ENCODE measurements at places on chromosomes 13 and 19.

DNA sequence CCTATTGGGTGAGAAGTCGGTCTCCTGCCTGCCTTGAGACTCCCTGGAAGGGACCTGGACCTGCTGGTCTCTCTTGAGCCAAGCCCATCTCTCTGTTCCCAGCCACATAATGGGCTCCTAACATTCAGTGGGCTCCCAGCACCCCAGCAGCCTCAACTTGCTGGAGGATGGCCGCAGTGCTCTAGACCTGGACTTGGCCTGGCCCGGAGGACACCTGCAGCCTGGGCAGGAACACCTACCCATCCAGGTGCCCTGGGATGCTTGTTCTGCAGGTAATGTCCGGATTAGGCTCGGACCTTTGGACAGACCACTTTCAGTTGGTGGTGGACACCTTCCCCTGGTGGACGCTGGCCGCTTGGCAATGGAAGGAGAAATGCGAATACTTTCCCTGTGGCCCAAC is 214.6 kb downstream of the URI1 start:
- no peak for DNase-seq

DNA sequence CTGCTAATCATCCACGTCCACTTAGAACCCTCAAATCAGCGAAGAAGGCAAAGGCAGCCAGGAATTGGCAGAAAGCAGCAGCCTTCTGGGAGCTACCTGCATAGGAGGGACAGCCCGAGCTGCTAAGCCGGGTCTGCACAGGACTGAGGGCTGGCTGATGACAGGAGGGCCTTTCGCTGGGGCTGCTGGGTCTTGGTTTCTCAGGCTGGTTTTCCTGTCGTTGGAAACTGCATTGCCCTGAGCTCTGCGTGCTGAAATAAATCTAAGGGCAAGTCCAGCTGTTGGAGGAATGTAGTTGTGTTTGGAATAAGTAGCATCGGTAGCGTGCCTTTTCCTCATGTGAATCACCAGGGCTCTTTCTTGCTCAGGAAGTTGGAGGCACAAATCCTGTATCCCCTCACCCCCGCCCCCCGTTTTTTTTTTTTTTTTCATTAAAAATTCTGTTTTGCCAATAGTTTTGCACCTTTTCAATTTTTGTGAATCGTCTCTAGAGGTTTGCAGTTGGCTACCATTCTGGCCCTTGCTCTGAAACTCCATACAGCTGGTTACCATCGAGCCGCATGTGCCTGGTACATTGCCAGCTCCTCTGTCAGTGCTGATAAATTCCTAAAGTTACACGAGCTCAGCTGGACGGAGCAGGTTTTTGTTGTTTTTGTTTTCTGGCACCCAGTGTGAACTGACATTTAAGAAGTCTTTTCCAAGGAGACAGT is 193.9 kb upstream of the RNF113B start:
- peak; percentile 88 for DNase-seq

GRCh38 chr13:23392925-23393645 is 40.4 kb downstream of the SACS start:
- DNase-seq = no peak

DNA sequence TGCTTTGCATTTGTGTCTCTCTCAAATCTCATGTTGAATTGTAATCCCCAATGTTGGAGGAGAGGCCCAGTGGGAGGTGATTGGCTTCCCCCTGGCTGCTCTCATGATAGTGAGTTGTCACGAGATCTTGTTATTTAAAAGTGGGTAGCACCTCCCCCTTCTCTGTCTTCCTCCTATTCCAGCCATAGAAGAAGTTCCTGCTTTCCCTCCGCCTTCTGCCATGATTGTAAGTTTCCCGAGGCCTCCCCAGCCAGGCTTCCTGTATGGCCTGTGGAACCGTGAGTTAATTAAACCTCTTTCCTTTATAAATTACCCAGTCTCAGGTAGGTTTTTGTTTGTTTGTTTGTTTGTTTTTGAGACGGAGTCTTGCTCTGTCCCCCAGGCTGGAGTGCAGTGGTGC is 3.8 kb downstream of the LILRA4 start:
- no peak for DNase-seq

- no peak for DNase-seq
Measured at GRCh38 chr13:110774490-110774889, 61.0 kb downstream of the ING1 start.

DNA sequence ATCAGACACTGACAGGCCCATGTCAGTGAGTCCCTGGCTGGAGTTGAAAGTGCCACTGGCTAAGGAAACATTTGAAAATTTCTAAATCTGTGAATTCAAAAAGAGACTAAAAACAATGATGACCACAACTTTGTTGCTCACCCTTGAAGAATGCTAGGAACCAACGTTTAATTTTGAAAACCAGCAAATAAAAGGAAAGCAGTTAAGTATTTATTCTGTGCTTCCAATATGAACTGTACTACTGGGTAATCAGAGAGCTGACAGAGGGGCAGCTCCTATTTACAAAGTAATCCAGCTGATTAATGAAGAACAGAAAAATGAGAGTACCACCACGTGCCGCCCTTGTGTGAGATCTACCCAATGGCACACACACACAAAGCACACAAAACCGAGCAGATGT is 44.7 kb upstream of the LATS2 start:
- DNase-seq = peak; percentile 78

All from fibroblast of skin of right biceps (primary cell).